Cardiac atrium fibroblast (primary cell): ENCODE measurements at places on chromosomes 4 and X. TPM values are rescaled to one million over a fixed set of nuclear protein-coding genes. Genes with fewer than 3 reads are reported as not detected.

TASL gene
- not detected in 2 replicates for total RNA-seq

MAGEA1 gene
- not detected in 2 replicates for total RNA-seq

KCND1 gene
- 0.81 and 1.4 TPM in 2 replicates for total RNA-seq

GYPA gene
- total RNA-seq, result not detected in 2 replicates

FAM184B gene
- under 0.01 TPM in 1 of 2 replicates, not detected in the other for total RNA-seq

CT47B1 gene
- total RNA-seq, result not detected in 2 replicates

TLR2 gene
- 0.16 TPM in 1 of 2 replicates, not detected in the other for total RNA-seq
